RPMI7951 (cell line): ENCODE measurements at places on chromosomes 3 and 15. TPM values are rescaled to one million over a fixed set of nuclear protein-coding genes. Genes with fewer than 3 reads are reported as not detected.

DNA sequence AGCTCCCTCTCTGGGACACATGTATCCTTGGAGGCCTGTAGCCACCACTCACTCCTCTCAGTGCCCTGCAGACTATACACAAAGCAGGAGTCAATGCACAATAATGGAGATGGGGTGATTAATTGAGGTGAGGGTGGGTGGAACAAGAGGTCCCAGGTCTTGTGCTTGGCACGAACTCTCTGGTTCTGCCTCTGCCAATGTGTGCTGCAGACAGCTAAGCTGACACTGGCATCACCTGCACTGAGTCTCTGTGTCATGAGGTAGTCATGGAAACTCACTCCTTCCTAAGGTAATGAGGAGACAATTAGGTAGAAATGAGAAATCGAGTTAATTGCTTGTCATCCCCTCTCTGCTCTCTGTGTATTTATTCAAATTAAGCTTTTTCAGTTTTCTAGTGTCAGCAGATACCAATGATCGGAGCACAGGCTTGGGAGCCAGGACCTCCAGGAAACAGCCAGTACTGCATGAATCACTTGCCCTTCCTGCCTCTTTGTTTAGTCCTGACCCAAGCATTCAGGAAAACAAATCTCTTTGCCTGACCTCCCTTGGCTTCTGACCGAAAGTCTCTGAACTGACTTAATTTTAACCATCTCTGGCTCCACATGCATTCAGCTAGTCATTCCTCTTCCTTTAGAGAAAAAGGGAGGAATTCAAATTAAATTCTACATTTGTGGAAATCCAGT lies 56.7 kb downstream of the DRD3 start:
- DNase-seq, result peak; percentile 12

GRCh38 chr3:71645140-71645539 lies 61.6 kb upstream of the FOXP1 start:
- DNase-seq, result no peak

GRCh38 chr15:89368566-89369223 lies 34.1 kb upstream of the POLG start:
- DNase-seq, result no peak

DNA sequence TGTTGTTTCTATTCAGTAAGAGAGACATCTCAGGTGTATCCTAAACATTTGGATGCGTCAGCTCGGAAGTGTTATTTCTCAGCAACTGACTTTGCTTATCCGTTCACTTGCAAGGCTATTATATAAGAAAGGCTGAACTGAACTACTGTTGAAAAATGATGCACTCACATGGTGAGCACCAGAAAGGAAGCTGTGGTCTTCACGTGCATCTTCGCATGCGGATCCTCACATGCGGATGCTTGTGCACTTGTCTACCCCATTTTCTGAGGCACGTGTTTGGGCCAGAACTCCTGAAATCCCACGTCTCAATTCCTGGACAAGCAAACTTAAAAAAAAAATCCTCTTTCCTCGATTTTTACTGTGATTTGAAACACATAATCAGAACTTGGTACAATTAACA lies 63.2 kb downstream of the PDZRN3 start:
- no peak for DNase-seq

DNA sequence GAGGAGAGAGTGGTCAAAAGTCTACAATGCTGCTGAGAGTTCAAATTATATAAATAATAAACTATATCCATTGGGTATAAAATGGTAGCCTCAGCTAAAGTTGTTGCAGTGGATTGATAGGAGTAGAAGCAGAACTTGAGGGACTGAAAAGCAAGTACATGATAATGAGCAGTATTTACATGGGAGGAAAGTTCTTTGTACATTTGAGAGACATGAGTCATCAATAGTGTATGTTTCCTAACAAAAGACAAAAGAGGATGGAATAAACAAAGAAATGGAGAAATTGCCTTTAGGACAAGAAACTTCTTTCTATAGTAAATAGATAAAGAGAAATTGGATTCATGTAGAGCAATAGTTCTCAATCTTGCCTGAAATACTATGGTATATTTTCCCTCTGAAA lies 110.0 kb upstream of the PLSCR5 start:
- DNase-seq, result no peak

GRCh38 chr3:197951392-197951990 lies 1.5 kb downstream of the RPL35A start:
- DNase-seq, result no peak

DNA sequence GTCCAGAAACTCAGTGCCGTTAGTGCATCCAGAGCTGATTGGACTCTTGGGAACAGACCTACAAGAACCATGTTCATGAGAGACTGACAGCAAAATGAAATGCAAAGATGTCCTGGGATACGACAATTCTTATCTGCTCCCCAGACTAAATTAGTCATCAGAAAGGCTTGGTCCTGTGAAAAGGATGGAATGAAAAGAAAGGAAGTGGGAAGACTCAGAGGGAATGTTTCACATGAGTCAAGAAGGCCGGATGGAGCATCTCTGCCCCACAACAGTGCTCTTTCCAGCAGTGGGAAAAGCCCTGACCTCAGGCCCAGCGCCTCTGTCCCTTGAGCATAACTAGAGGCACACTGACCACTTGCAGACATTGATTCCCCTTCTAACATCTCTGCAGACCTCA lies 39.3 kb upstream of the UACA start:
- peak; percentile 94 for DNase-seq

GRCh38 chr15:44780608-44781007 lies 44.3 kb downstream of the TRIM69 start:
- no peak for DNase-seq

- DNase-seq, result no peak
Measured at GRCh38 chr3:117736846-117737245, 1027.3 kb downstream of the TUSC7 start.

DNA sequence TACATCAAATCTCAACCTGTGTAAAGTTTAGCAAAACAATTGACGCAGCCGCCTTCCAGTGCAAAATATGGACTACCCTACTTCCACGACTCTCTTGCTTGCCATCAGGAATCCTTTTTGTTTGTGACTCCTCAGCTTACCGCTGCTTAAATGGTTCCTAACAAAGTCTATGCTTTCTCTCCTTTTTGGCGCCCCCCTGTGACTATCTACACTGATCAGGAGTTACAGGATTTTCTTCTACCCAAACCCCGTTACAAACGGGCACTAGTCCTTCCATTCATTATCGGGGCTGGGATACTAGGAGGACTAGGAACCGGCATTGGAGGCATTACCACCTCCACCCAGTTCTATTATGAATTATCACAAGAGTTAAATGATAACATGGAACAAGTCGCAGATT lies 184.0 kb downstream of the IGSF11 start:
- no peak for DNase-seq

GRCh38 chr15:52104532-52105004 lies 8.0 kb downstream of the BCL2L10 start:
- DNase-seq, result no peak

ASB14 gene
- not detected in 2 replicates for total RNA-seq

SCN11A gene
- not detected in 2 replicates for total RNA-seq

CP gene
- total RNA-seq, result 0.39 TPM in 1 of 2 replicates, not detected in the other

COL6A5 gene
- not detected in 2 replicates for total RNA-seq
